ENCODE measurements at places on chromosomes 5 and 9. TPM values are rescaled to one million over a fixed set of nuclear protein-coding genes. Genes with fewer than 3 reads are reported as not detected.

The SLC12A7 gene
- 8.5 TPM for total RNA-seq

The PCDHB4 gene
- total RNA-seq, result 0.30 TPM

The SLF1 gene
- 8.4 TPM for total RNA-seq

The GRIA1 gene
- total RNA-seq, result not detected

Measured in esophagus squamous epithelium (tissue), 5 donors.